ENCODE measurements at places on chromosomes 6 and 20.
A peak's percentile ranks its signal among the peaks of the same experiment; 100 is the strongest.

- DNase-seq = no peak
Measured at GRCh38 chr20:32285621-32286371, 8.3 kb downstream of the KIF3B start.

DNA sequence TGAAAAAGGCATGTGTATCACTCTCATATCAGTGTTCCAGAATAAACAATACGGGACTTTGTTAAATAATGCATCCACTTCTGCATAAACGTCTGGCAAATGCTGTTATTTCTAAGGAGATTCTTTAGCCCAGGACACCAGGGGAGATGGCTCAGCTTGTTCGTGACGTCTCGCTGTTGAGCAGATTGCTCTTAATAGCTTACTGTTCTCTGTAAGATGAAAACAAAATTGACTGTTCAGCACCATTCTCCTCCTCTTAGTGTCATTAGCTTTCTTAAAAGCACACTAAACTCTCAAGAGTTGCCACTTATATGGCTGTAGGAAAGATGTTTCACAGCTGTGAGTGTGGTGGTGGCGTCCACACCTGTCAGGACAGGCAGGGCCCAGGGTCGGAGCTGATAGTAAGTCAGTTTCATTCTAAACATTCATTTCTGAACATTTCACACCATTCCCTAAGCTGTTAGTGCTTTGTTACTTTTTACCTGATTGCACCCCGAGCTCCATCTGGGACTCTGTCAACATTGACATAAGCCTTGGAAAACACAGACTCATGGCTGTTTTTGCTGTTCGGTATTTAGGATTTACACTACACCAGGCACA, 132.1 kb downstream of the ZDHHC14 start:
- no peak for DNase-seq

- DNase-seq = no peak
Measured at GRCh38 chr20:50861012-50861411, 66.2 kb downstream of the BCAS4 start.

DNA sequence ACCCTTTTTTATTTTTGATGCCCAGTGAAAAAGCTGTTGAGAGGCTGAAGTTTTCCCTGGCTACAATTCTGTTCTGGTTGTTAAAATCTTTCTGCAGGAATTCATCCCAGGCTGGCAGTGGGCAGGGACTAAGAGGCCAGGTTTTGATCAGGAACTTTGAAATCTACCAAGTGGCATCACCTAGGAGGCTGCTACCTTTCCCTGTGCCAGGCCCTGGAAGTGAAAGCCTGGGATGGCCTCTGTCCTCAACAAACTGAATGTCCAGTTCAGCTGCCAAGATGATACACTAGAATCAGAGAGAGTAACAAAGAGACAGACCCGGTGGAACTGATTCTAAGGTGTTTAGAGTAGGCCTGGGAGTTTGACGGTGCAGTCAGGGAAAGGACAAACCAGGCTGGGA, 596 bp downstream of the IYD start:
- DNase-seq = no peak

GRCh38 chr6:20349225-20349624, 52.5 kb upstream of the E2F3 start:
- DNase-seq = no peak

DNA sequence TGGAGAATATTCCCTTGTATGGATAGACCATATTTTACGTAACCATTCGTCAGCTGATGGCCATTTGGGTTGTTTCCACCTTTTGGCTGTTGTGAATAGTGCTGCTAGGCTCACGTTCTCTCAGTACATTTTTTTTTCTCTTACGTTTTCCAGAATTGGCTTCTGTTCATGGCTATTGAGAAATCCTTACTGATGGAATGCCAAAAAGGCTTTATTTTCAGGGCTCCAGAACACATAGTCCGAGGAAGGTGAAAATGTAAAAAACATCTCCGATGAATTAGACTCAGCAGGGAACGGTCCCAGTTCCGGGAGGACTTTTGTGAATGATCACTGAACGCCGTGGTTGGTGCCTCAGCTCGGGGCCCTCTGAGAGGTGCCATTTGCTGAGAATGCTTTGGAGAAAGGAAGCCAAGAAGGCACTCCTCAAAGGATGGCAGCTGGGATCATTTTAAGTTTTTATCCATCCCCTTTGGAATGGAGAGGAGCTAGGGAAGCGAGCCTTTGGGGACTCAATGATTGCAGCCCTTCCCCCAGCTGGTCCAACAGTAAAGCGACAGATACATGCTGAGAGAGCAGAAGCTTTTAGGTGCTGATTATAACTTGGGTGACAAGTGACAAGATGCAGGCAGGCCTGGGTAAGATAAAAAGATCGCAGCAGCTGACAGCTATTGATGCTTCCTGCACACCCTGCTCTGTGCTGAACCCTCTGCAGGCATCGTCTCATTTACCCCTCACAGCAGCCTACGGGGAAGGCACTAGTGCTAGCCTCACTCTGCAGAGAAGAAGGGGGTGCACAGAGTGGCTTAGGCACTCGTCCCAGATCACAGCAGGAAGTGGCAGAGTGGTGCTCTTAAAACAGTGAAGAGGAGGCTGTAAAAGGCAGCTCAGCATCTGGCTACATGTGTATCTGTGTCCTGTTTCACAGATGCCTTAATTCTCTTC, 133.4 kb upstream of the KCNG1 start:
- DNase-seq = no peak

DNA sequence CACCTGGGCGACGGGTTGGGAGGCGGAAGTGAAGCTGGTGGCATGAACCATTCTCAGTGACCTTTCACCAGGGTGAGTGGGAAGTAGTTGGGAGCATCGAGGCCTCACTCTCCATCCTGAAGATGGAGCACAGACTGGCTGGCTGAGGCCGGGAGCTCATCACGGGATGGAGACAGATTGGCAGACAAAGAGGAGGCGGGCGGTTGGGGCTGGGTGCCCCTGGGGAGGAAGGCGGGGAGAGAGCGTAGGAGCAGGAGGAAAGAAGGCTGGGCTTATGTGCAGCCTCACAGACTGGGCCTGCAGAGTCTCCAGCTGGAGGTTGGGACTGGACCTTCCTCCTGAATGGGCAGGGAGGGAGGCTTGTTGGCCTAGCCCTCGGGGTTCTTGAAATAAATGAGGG, 44.2 kb upstream of the SCRT2 start:
- no peak for DNase-seq

DNA sequence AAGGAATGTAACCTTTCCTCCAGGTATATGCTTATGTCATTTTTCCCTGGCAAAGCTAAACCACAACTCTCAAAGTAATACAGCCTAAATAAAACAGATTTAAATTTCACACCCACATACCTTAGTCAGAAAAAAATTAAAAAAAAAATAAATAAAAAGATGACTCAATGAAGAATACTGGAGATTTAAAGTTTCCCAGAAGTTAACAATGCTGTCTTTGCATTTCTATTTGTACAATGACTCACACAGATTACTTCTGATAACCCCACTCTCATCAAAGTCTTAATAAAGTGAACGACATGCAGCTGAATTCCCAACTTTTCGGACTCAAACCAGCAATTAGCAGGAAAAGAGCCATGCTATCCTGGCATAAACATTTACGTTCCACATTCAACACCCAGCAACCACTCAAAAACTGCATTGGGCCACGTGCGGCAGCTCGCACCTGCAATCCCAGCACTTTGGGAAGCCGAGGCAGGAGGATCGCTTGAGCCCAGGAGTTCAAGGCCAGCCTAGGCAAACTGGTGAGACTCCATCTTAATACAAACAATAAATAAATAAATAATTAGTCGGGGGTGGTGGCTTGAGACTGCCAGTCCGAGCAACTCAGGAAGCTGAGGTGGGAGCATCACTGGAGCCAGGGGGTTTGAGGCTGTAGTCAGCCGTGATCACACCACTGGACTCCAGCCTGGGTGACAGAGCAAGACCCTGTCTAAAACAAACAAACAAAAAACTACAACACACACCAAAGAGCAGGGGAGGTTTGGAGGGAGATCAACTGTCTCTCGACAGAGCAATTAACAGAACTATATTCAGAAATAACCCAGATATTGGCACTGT, 130.5 kb downstream of the WDR27 start:
- peak; percentile 9 for DNase-seq

GRCh38 chr6:31968791-31969711, 2.9 kb downstream of the DXO start:
- DNase-seq = no peak

GRCh38 chr6:47495207-47495606, 17.6 kb downstream of the CD2AP start:
- DNase-seq = no peak

DNA sequence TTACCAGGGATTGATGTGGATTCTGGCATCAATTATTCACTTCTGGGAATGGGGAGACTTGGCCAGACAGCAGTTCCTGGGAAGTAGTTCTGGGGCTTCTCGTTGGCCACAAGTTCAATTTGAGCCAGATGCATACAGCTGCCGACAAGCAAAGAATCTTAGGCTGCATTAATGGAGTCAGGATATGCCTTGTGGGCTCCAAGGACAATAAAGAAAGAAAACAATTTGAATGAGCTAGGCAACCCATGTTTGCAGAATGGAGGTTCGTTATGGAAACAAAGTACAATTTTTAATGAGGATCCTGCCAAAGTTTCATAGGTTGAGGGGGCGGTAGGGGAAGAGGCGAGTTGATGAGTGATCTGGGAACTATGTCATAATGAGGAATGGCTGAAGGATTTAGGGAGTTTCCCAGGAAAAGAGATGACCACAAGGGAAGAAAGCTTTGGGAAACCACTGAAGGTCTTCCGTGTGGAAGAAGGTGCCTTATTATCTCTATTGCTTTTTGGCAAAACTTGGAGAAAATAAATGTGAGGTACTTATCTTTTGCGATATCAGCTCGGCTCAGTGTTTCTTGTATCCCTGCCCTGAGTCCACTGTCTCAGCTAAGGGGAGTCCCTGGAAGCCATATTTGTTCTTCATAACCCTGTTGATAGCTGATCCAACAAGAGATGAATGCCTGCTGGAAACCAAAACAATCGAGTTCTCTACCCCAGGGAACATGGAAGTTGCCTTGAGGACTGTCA, 181.0 kb upstream of the ZNF217 start:
- peak; percentile 45 for DNase-seq

GRCh38 chr6:15337582-15337981, 91.7 kb downstream of the JARID2 start:
- DNase-seq = no peak

GRCh38 chr6:131692031-131692430, 9.2 kb downstream of the OR2A4 start:
- DNase-seq = no peak

GRCh38 chr6:35948725-35949124, 27.8 kb upstream of the SRPK1 start:
- no peak for DNase-seq

- no peak for DNase-seq
Measured at GRCh38 chr6:133244519-133244918, 3.4 kb downstream of the EYA4 start.

DNA sequence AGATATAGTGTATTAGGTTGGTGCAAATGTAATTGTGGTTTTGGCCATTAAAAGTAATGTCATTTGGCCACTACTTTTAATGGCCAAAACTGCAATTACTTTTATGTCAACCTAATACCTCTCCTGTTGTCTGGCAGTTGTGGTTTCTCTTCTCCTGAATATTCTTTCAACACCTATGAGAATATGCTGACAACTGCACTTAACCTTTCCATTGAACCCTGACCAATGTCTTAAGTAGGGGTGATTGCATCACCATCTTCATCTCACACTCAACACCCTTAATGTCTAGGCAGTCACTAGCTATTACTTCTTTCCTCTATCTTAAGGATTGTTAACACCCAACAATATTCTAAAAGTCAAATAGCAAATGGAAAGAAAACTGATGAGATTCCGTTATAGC, 200.5 kb upstream of the HSF2 start:
- DNase-seq = no peak

DNA sequence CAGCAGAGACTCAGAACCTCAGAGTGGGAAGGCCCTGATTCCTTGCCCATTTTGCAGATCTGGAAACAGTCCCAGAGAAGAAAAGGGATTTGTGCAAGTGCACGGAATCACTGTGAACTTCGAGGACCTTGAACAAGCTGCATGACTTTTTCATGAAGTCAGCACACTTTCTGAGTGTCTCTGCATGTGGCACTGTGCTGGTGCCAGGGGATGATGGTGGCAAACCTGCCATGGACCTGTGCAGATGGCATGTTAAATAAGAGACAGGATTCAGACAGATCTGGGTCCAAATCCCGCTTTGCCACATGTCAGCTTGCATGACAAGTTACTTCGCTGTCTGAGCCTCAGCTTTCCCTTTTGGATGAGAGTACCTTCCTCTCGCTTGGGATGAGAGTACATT, 26.8 kb downstream of the ZNF831 start:
- no peak for DNase-seq

DNA sequence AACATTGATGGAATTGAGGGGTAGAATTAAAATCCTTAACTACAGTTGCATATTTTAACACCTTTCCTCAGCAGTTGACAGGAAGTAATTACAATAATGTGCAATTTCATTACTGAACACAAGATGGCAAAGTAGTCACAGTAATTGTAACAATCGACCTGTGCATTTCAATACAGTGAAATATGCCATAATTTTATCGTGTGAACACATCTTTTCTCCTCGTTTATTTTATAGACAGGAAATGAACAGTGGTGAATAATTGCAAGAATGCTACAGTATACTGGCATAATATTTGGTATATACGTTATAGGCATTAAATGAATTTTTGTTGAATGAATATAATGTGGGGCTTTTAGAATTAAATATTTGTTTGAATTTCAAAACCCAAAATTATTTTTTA, 25.0 kb downstream of the CYB5R4 start:
- peak; percentile 9 for DNase-seq

DNA sequence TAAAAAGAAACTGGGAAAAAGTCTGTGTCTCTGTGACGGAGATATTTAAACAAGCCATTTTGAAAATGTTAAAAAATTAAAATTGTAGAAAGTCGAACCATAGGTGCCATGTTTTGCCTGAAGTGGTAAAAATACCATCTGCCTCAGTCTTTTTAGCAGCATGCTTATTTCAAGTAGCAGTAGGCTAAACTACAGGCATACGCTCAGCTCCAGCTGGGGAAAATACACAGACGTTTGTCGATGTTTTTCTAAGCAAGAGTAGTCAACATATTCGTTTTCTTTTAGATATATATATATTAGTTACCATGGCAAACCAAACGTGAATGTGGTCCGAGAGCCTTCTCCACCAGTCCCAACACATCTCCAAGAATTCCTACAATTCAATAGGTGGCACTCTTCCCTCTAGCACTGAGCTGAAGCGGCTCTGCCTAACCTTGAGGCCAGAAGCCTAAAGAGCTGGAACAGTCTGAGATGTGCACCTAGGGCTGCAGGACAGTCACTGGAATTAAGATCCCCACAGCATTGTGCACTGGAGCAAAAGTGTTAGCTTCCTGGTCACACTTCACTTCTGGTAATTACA, 70.2 kb upstream of the BEND3 start:
- DNase-seq = no peak

Measured in H54 (cell line).